NCI-H1092 (cell line): ENCODE measurements at places on chromosomes 5 and 9.

GRCh38 chr5:58493141-58493540 lies 1.9 kb downstream of the GAPT start:
- DNase-seq: no peak

DNA sequence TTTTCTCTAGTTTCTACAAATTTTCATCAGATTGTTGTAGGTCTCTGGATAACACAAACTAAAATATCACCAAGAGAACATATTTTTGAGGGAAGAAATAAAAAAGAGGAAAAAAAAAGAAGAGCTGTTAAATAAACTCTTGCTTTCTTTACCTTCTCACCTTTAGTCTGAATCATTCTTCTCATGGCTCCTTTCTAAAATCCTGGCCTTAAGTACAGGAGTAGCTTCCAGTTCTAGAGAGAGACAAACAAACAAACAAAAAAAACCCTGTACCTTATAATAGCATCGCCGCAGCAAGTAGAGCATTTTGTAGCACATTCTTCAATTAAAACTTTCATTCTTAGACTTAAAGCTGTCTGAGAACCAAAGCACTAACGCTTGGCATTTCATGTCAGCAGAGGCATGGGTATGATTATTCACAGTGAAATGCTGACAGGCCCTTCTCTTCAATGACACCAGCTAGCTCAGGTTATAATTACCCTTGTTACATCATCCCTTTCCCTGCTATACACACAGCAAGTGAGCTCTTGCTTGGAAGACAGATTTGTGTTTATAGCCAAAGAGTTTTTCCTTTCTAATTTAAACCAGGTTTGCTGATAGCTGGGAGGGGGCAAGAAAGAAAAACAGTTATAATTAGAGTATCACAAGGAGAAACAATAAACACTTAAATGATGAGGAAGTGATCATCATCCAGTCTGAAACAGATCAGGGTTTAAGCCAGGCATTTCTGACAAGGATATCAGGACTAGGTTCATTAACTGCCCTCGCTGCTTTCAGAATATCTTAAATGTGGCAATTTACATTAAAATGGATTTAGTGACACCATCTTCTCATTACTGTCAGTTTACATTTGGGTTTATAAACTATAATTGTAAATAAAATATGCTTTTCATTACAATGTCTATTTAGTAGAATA lies 510.9 kb upstream of the ZNF608 start:
- no peak for DNase-seq

- no peak for DNase-seq
Measured at GRCh38 chr9:94927048-94927761, 200.7 kb downstream of the AOPEP start.

GRCh38 chr9:90979138-90979551 lies 177.5 kb downstream of the SYK start:
- no peak for DNase-seq

GRCh38 chr5:88715503-88715902 lies 167.5 kb downstream of the MEF2C start:
- DNase-seq: no peak
